Heart left ventricle (tissue), 16 donors: ENCODE measurements at places on chromosomes 11 and 22. TPM values are rescaled to one million over a fixed set of nuclear protein-coding genes. Genes with fewer than 3 reads are reported as not detected.

The RFPL1 gene
- not detected for total RNA-seq

DNA sequence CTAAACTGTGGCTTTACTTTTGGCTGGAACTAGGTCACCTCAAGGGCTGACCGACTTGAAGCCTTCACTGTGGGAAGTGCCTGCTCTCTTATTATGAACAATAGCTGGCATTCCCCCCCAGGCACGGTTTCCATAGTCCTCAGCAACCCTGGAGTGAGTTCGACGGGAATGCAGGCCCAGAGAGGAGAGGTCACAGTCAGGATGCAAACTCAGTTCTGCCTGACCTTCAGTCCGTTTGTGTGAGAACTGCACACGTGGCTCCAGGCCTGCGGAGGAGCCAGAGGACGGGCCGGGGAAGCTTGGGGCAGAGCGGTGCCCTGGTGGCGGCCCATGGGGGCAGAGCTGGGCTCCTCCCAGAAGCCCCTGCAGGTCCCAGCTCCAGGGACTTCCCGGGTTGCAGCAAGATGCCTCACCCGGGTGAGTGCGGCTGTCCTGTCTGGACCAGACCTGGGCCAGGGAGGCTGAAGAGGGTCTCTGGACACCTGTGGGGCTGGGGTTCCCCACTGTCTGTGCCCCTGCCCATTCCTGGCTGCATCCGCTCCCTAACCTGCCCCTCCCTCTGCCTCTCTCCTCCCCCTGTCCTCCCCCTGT lies 17.2 kb downstream of the SLC25A18 start:
- no peak for DNase-seq

The RIC3 gene
- 3.1 TPM for total RNA-seq

The RAB36 gene
- total RNA-seq: 0.25 TPM
